ENCODE measurements at places on chromosomes 4 and X.

DNA sequence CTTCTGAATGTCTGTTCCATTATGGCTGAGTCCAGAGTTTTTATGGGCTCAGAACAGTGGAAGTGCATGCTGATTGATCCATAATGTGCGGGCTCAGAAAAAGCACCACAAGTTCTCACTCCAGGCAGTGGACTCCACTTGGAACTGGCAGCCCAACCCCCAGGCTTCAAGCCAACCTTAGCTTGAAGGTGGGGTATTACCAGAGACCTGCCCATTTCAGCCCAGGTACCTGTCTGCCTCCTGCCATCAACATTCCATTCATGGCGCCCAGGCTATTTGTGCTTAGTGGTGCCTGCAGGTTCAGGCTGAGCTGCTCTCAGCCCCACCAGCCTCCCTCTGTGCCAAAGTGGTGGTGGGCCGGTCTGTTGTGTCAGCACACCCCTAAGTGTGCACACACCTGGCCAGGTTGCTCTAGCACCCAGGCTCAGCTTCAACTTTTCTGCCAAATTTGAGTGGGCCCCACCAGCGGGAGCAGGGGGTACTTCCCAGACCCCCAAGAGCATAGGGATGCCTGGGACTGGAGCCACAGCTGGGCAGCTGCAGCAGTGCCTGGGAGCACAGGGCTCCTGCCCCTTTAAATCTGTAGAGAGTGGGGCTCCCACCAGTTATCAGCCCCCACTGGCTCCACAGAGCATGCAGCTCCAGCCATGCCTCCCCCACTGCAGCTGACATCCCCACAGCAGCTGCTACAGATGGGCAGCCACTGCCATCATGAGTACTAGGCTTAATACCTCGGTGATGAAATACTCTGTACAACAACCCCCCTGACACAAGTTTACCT lies 1025.3 kb downstream of the PCDH19 start:
- DNase-seq: no peak

DNA sequence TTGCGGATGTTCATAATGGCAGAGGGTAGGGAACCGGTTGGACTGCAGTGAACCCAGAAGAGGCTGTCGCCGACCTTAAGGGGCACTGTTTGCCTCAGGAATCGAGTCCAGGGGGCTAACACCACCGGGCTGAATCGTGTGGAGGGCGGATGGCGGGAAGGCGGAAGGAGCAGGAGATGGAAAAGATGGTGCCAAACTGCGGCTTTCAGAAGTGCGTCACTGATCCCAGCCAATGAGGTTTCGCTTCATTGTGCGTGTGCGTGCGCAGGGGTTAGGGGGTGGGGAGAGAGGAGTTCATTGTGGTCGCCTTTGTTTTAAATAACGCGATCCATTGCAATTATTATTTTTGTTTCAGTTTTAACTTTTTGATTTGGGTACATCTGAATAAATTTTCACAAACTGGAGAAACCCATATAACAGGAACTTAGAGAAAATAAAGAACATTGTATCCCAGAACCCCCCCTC lies at the start of gene NAA11:
TSS of gene NAA11 (minus strand) at position 198 of the 465 bp plus-strand sequence. CDS start at position 14, 184 bp downstream.
- DNase-seq: no peak

DNA sequence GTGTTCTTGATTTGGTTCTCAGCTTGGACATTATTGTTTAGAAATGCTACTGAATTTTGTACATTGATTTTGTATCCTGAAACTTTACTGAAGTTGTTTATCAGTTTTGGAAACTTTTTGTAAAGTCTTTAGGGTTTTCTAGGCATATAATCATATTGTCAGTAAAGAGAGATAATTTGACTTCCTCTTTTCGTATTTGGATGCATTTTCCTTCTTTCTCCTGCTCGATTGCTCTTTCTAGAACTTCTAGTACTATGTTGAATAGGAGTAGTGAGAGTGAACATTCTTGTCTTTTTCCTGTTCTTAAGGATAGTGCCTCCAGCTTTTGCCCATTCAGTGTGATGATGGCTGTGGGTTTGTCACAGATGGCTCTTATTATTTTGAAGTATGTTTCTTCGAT lies 24.1 kb downstream of the TMPRSS11A start:
- no peak for DNase-seq

GRCh38 chr4:26010304-26010703 lies 96.3 kb downstream of the SMIM20 start:
- no peak for DNase-seq

DNA sequence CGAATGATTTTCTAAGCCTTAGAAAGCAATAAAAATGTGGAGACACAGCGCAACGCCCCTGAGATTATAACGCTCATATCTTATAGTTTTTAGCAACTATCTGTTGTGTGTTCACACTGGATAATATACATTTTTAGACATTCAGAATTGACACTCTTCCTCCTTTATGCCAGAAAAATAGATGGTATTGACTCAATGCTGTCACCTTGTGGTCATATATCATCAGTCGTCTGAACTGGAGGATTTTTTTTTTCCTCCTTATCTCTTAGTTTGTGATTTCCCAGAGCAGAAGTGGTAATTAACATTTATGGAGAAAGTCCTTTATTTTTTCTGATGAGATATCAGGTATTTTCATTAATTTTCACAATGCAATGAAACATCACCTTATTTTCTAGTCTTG lies 759.6 kb downstream of the RAB28 start:
- no peak for DNase-seq

- DNase-seq: no peak
Measured at GRCh38 chr4:15690020-15690809, 8.6 kb downstream of the FAM200B start.

DNA sequence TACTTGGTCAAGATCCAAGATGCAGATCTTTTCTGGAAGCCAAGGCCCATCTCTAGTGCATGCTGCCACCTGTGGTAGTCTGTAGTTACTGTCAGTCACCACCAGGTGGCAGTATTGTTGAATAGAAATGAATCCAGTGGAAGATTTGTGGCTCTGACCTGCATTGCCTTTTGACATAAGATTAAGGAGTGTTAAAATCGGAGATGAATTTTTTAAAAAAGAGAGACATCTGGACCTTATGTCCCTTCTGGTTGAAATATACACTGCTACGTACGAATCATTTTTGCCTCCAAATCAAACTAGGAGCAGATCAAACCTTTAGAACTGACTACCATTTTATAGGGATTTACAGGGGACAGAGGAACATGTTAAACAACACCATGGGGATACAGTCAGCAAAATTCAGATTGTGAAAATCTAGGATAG lies 46.9 kb upstream of the RHOH start:
- peak; percentile 88 for DNase-seq

- no peak for DNase-seq
Measured at GRCh38 chr4:120007191-120007871, 59.3 kb downstream of the MAD2L1 start.

- no peak for DNase-seq
Measured at GRCh38 chrX:1185561-1185960, 26.9 kb downstream of the CRLF2 start.

- no peak for DNase-seq
Measured at GRCh38 chrX:11886745-11887144, 128.7 kb downstream of the MSL3 start.
